Fibroblast of mammary gland (primary cell): ENCODE measurements at places on chromosomes 2 and 18.

- DNase-seq = no peak
Measured at GRCh38 chr18:52341608-52342381, 1.8 kb downstream of the DCC start.

DNA sequence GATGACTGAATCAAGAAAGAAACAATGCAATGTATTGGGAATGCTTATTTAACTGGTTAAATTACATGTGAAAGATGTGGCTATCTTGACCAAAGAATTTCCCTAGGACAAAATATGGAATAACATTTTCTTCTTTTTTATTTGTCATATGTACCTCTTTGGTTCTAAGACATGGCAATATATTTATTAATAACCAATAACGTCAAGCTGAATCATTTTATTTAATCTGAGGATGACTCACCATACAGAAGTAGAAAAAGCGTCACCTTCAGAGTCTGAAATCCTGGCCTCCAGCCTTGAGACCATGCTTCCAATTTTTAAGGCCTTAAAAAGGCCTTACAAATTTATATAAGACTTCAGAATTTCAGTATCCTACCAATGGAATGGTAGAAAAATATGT lies 1464.9 kb downstream of the SUCLG1 start:
- no peak for DNase-seq

DNA sequence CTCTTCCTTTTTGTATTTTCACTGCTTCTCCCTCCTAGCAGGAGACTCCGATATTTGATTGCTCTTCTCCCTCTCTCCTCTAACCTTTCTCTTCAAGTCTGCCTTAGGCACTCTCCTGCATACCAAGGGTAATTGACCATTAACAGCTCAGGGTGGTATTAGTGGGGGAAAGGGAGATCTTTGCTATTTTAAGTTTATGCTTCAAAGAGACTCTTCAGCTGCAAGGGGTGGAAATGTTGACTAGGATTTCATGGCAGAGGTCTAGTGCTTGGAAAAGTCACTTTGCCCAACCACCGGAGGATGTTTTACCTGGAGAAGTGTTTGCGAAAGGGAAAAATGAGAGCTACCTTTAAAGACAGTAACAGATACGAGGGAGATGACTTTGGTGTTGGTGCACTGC lies 453.7 kb downstream of the SLC4A3 start:
- no peak for DNase-seq

DNA sequence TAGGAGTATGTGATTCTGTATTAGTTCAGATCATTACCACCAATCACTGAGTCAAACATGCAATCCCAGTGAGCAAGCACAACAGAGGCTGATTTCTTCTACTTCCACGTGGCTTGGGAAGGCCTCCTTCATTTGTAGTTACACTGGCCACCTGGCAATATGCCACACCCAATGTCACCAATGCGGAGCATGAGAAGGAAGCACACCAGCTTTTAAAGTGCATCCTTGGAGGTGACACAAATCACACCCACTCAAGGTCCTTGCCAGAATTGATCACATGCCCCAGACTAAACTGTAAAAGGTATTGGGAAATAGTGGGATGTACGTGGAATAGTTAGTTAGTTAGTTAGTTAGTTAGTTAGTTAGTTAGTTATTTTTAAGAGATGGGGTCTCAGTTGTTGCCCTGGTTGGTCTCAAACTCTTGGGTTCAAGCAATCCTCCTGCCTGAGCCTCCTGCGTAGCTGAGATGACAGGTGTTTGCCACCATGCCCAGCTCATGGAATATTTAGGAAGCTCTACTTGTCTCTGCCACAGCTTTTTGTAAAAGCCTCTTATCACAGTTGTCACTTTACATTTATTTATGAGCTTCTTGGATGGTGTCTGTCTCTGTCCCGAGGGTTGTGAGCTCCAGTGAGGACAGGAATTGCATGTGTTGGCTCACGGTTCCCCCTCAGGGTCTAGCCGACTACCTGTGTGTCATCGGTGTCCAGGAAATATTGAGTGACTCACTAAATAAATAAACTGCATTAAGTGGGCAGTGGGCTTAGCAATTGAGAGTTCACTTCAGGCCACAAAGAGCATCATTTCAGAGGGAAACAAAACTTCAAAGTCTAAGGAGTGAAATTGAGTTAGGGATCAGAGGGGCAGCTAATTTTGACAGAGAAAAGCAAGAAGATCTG lies 28.1 kb upstream of the CAB39 start:
- peak; percentile 57 for DNase-seq

DNA sequence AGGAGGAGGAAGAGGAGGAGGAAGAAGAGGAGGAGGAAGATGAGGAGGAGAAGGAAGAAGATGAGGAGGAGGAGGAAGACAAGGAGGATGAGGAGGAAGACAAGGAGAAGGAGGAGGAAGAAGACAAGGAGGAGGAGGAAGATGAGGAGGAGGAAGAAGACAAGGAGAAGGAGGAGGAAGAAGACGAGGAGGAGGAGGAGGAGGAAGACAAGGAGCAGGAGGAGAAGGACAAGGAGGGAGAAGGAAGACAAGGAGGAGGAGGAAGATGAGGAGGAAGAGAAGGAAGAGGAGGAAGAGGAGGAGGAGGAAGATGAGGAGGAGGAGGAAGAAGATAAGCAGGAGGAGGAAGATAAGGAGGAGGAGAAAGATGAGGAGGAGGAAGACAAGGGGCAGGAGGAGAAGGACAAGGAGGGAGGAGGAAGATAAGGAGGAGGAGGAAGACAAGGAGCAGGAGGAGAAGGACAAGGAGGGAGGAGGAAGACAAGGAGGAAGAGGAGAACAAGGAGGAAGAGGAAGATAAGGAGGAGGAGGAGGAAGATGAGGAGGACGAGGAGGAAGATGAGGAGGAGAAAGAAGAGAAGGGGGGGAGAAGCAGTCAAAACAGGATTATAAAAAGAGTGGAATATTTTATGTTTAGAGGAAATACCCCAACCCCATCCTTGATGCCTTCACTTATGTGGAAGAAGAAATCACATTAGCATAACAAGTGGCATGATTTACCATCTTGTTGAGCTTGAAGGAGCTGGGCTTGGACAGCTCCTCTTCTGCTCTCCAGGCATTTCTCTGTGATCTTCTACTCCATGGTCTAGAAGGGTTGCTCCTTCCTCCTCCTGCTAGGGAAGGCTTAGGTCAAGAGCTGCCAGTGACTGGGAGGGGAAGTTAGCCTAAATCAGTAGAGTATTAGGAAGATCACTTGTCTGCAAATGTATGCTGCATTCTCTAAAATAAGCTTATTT lies 45.3 kb upstream of the KCTD1 start:
- no peak for DNase-seq

- peak; percentile 12 for DNase-seq
Measured at GRCh38 chr2:147925886-147926285, 81.1 kb downstream of the ACVR2A start.

DNA sequence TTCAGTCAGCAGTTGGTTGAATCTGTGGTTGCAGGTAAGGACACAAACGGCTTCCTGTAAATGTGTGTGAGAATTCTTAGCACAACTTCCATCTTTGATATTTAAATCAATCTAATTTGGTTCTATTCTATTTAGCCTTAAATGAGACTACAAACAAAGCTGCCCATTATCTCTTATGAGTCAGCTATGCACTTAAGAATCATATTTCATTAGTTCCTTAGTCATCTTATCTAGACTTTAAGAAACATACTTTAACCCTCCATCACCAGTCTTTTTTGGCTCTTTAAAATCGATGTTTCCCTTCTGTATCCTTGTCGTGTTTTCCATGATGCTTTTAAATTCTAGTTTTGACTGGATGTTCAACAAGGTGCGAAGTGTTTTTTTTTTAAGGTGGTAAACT lies 114.4 kb upstream of the TMEM200C start:
- peak; percentile 57 for DNase-seq

DNA sequence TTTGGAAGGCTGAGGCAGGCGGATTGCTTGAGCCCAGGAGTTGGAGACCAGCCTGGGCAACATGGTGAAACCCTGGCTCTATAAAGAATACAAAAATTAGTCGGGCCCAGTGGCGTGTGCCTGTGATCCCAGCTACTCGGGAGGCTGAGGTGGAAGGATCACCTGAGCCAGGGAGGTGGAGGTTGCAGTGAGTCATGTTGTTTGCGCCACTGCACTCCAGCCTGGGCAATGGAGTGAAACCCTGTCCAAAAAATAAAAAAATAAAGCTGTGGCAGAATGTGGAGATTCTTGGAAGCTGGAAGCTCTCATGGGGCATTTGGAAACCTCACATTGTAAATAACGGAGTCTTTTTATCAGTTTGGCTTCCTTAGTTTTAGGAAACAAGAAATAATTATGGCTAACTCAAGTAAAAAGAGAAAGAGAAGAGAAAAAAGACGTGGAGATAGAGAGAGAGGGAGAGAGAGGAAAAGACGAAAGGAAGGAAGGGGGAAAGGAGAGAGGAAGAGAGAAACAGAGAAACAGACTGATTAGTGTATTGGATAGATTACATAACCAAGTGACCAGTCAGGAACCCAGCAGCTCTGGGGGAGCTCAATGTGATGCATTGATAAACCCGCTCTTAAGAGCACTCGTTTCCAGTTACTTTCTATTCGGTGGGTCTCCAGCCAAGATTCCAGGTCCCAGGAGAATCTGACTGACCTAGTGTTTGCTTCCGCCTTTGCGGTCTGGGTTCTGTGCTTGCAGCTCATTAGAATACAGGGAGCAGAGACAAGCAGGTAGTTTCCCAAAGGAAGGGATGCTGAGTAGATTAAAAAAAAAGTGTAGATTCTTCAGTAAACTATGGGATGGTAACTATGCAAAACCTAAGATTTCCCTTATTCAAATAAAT lies 1.1 kb upstream of the SPAST start:
- DNase-seq = peak; percentile 77

DNA sequence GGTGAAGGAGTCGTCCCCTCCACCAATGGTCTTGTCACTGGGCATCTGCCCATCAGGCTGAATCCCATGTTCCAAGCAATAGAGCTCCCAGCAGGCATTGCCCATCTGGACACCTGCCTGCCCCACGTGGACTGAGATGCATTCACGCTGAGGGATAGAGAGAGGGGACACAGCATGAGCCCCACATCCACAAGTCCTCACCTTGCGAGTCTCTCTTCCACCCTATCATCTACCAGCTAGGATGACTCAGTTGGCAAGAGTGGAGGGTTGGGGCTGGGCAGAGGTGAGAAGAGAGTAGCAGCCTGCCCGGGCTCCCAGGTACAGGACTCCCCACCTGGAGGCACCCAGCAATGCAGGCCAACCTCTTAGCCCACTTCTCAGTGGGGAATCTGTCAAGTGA lies 959 bp upstream of the TUBA4B start:
- DNase-seq = no peak

GRCh38 chr2:101328474-101329007 lies 20.0 kb upstream of the RNF149 start:
- DNase-seq = peak; percentile 61

GRCh38 chr2:182821182-182821581 lies 45.3 kb downstream of the FRZB start:
- peak; percentile 55 for DNase-seq

DNA sequence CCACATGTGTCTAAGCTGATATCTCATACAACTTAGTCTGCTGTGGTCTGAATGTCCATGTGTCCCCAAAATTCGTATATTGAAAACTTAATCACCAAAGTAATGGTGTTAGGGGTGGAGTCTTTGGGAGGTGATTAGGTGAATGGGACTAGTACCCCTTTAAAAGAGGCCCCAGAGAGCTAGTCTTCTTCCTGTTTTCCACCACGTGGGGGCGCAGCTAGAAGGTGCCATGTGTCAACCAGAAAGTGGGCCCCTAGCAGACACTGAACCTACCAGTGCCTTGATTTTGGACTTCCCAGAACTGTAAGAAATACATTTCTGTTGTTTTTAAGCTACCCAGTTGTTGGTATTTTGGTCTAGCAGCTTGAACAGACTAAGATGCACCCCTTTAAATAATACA lies 86.6 kb downstream of the ASB1 start:
- peak; percentile 77 for DNase-seq

GRCh38 chr2:39731546-39731945 lies 47.5 kb downstream of the THUMPD2 start:
- DNase-seq = no peak

GRCh38 chr18:49135877-49136276 lies 185.1 kb upstream of the SMAD7 start:
- DNase-seq = peak; percentile 57
